Stimulated activated CD8-positive, alpha-beta memory T cell treated with anti-CD3 and anti-CD28 coated beads, Interleukin-12 subunit alpha, Interleukin-12 subunit beta, amount 100 ng/mL, for 1 hour (primary cell): ENCODE measurements at places on chromosomes 4 and X.

DNA sequence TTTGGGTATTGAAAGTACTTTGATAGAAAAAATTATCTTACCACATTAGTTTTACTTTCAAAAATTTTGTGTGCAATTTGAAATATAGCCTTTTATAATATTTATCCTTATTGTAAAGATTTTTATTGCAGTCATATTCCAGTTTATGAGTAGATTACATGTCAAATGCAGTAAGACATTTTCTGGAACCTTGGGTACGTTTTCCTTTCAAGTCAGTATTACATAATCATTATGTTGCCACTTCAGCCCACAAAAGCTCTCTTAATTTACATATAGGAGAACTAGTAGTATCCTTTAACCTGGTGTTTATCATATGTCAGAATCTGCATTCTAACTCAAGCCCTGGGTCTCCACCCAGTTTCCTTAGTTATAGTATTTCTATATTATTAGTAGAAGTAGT, 98.5 kb downstream of the CENPC start:
- no peak for DNase-seq

GRCh38 chrX:101605146-101605545, 12.7 kb downstream of the ARMCX6 start:
- DNase-seq: no peak

GRCh38 chr4:108825737-108826136, 62.9 kb upstream of the ETNPPL start:
- DNase-seq: no peak

DNA sequence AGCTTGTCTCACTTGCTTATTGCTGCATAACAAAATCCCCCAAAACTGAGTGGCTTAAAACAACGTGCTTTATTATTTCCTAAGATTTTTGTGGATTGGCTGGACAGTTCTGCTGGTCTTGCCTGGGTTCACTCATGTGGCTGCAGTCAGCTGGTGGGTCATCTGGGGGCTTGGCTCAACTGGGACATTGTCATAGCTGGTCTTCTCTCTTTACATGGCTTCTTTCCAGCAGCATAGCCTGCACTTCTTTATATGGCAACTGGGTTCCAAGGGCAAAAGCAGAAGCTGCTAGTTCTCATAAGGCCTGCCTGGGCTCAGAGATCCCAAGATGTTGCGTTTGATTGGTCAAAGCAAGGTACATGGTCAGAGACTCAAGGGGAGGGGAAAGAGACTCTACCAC, 33.7 kb upstream of the STAG2 start:
- DNase-seq: no peak

DNA sequence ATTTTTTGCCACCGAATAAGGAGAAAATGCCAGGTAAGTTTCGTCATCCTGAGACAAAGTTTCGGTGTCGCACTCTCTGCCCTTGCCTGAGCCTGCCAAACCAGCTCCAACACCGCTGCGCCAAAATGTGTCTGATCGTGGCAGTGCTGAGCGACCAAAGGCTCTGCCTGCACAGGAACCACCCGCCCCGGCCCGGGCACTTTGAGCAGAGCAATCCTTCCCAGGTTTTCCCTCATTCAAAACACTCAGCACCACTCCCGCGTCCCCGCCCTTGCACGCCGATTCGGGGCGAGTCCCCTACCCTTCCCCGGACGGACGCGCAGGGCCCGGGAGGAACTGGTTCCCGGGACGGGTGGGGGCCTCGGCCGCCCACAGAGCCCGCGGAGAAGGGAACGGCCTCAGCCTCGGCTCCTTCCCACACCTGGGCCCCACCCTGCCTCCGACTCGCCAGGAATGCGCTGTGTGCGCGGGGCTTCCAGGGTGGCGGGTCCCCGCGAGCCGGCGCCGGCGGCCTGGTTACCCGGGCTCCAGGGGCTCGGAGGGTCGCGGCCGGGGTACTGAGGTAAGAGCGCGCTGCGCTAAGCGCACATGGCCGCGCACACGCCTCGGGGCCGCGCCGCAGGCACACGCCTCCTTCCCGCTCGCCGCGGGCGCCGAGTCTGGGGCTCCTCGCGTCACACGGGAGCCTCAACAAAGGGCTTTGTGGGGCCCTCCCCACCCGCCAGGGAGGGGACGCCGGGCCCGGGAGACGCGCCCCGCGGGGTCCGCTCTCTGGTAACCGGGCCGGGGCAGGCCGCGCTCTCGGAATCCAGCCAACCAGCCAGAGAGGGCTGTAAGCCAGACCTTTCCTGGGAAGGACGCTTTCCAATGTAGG, at the start of gene C4orf36:
Gene C4orf36, minus strand, starts transcription at position 661 of the 874 bp plus-strand sequence. CDS start 902 bp downstream, outside the sequence.
- no peak for DNase-seq

GRCh38 chr4:149999485-150000074, 78.7 kb upstream of the DCLK2 start:
- no peak for DNase-seq

- no peak for DNase-seq
Measured at GRCh38 chrX:88244066-88244465, 503.0 kb upstream of the CPXCR1 start.

GRCh38 chr4:47483745-47484144, 1.3 kb upstream of the ATP10D start:
- DNase-seq: no peak

DNA sequence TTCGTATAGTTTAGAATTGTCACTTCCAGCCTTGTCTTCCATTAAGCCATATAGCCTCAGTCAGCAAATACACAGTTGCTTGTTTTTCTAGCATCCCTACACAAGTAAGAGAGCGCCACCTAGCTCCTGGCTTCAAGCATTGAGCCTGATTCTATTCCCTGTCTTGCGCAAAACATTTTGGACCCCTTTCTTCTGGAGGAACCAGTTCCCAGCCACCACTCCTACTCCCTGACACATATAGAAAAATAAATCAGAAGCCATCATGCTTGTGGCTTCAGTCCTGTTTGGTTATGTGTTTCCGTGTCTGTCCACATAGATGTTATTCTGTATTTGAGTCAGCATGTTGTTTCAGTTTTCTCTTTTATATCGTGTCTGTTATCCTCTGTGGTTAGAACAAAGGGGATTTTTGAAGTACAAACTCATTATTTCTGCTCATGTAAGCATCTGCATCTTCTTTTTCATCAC, 59.9 kb downstream of the GK start:
- DNase-seq: peak; percentile 0

- DNase-seq: no peak
Measured at GRCh38 chr4:37927434-37927833, 32.8 kb upstream of the PTTG2 start.

DNA sequence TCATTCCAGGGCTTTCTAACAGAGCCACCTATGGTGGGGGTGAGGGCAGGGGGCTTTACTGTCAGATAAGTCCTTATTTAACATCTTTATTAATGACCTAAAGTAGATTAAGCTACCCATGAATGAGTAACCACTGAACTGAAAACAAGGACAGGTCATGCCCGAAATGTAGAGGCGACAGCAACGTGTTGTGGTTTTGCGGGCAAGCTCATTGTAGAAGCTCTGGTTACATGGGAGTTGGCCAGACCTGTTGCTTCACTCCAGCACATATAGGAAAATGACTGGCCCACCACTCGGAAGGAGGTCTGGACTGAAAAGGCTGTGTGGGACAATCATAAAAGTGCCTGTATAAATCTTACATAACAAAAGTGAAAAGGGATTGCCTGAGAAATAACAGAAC, 109.6 kb upstream of the NDP start:
- no peak for DNase-seq

DNA sequence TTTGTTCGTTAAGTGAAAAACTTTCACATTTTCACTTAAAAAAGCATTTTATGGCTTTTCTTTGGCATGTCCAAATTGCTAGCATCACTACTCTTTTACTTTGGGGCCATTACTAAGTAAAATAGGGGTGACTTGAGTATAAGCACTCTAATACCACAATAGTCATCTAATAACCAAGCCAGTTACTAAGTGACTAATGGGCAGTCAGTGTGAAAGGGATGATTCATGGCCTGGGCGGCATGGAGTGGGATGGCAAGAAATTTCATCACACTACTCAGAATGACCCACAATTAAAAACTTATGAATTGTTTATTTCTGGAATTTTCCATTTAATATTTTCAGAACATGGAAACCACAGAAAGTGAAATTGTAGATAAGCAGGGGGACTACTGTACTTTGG, 60.9 kb downstream of the BMP15 start:
- no peak for DNase-seq

GRCh38 chr4:40379248-40379647, 44.1 kb downstream of the CHRNA9 start:
- DNase-seq: no peak

GRCh38 chrX:3659761-3660160, 53.7 kb downstream of the PRKX start:
- no peak for DNase-seq

- no peak for DNase-seq
Measured at GRCh38 chr4:145351162-145351561, 130.5 kb upstream of the SMAD1 start.

DNA sequence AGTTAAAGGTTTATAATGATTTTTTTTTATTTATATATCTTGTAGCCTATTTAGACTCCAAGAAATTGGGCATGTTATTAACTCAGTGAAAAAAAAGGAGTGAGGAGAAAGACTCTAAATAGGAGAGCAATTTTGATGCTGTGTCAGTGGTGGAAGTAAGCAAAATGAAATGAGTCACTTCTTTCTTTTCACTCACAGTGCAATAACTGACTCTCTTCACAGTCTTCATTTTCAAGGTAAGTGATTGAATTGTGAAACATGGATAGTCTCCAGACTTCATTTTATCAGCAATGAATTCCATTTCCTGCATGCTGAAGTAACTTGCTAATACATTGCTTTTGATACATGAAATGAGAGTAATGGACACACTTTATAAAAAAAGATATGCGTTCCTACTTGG, 2271.5 kb downstream of the PCDH7 start:
- DNase-seq: no peak

- no peak for DNase-seq
Measured at GRCh38 chr4:182429896-182430295, 186.7 kb downstream of the TENM3 start.

DNA sequence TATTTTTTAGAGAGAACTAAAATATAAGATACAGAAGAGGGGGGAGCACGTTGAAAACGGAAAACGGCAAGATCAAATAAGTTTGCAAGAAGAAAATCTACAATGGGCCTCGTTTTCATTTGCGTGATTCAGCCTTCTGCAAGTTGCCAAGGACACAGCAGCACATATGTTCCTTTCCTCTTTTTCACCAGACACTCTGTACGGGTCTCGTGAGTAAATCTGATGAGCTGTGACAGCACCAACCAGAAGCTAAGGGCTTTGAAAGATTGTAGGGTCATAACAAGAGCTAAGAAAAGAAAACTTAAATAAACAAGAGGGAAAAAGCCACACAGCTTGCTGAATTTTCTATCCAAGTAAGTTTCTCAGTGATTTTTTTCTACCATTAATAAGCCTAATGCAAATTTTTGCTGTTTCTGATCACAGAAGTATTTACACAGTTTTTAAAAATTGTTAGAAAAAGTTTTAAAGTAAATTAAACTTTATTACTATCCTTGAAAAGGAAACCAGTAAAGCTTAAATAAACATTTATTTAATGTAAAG, 63.4 kb downstream of the SCML2 start:
- no peak for DNase-seq

- no peak for DNase-seq
Measured at GRCh38 chr4:38411092-38411491, 252.9 kb upstream of the KLF3 start.

GRCh38 chr4:27198971-27199370, 338.3 kb downstream of the STIM2 start:
- no peak for DNase-seq

GRCh38 chr4:53101191-53101581, 239.1 kb downstream of the RASL11B start:
- DNase-seq: no peak

GRCh38 chrX:133918361-133918771, 67.0 kb downstream of the GPC3 start:
- DNase-seq: no peak

- no peak for DNase-seq
Measured at GRCh38 chrX:17412692-17413091, 37.7 kb downstream of the NHS start.

DNA sequence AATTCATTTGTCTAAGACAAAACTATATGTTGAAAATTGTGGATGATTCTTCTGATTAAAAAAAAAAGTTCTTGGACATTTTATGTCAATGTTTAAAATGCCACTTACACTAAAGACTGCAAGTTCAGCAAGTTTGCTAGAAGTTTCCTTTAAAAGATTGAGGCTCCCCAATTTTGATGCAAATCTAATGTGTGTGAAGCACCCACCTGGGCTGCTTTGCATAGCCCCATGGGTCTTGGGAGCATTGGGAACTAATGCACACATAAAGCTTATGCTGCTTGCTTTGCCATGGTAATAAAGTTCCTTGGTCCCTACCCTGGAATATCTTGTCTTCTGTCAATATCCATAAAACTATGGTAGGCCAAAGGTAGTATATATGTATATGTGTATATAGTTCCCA, 725.9 kb upstream of the GRID2 start:
- DNase-seq: no peak

- DNase-seq: no peak
Measured at GRCh38 chrX:70554081-70554480, 109.4 kb downstream of the DLG3 start.

- DNase-seq: no peak
Measured at GRCh38 chr4:141046255-141046654, 87.0 kb downstream of the RNF150 start.

- DNase-seq: no peak
Measured at GRCh38 chr4:125498981-125499380, 184.2 kb downstream of the FAT4 start.

DNA sequence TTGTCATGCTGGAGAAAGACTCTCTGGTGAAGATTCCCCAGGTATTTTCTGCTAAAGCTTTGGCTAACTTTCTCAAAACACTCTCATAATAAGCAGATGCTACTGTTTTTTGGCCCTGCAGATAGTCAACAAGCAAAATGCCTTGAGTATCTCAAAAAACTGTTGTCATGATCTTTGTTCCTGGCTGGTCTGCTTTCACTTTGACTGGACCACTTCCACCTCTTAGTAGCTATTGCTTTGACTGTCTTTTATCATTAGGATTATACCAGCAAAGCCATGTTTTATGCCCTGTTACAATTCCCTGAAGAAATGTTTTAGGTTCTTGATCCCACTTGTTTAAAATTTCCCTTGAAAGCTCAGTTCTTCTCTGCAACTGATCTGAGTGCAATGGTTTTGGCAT, 231.5 kb downstream of the SLC7A11 start:
- DNase-seq: no peak

GRCh38 chr4:15149839-15150592, 147.7 kb downstream of the CPEB2 start:
- DNase-seq: no peak

DNA sequence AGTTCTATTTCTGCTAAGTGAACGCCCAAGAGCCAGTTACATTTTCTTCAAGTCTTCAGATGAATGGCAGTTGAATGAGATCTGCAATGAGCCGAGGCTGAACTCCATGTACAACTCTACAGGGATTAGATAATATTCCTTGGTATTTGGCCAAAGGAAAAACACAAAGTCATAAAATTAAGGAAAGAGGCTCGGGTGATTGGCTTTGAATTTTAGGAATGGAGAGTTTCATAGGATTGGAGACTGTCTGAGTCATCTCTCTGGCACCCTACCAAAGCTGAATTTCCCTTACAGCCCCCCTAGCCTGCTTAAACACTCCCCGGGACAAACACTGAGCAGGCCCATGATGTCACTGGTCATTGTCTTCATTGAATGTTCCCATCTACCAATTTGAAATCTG, 188.0 kb upstream of the C1QTNF7 start:
- DNase-seq: no peak

- DNase-seq: no peak
Measured at GRCh38 chr4:185859111-185859510, 47.1 kb upstream of the SORBS2 start.
